ENCODE measurements at places on chromosomes 1 and 21. TPM values are rescaled to one million over a fixed set of nuclear protein-coding genes. Genes with fewer than 3 reads are reported as not detected.

FOXO6 gene
- total RNA-seq = 2.6 TPM

FAM151A gene
- total RNA-seq = not detected

ITLN1 gene
- total RNA-seq = not detected

TBCE gene
- total RNA-seq = 46.5 TPM

LEMD1 gene
- total RNA-seq = not detected

RGS16 gene
- total RNA-seq = 2.1 TPM

PGBD5 gene
- 29.2 TPM for total RNA-seq

RIIAD1 gene
- total RNA-seq = 11.0 TPM

ZMYM1 gene
- 14.2 TPM for total RNA-seq

CCDC185 gene
- 0.14 TPM for total RNA-seq

IL19 gene
- total RNA-seq = not detected

ZSWIM5 gene
- 28.6 TPM for total RNA-seq

SPRR2F gene
- not detected for total RNA-seq
